ENCODE measurements at places on chromosomes 4 and X.

DNA sequence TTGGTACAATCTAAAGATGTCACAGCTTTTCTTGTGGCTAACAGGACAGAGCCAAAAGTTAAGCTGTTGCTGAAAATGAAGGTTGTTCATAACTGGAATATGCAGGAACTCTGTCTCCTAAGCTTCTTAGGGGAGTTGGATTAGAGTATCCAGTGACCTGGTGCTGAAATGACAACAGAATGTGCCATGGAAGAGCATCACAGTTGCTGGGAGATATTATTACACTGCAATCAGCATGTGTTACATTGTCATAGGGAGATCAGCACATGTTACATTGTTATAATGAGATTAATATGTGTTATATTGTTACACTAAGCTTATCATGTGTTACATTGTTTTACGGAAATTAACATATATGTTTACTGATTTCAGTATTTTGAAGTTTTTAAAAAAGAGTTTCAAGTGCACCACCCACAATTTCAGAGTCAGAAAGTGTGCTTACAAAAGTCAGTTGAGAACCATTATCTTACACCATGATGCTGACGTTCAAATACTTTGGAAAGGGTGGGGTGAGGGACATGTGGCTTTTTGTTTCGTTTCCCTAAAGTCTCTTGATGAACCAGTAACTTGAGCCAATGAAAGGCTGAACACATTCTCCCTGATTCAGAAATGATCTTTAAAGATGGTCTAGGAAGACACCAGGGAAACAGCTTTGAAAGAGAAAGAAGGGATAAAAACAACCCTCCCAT lies 113.4 kb downstream of the DRD5 start:
- DNase-seq, result no peak

DNA sequence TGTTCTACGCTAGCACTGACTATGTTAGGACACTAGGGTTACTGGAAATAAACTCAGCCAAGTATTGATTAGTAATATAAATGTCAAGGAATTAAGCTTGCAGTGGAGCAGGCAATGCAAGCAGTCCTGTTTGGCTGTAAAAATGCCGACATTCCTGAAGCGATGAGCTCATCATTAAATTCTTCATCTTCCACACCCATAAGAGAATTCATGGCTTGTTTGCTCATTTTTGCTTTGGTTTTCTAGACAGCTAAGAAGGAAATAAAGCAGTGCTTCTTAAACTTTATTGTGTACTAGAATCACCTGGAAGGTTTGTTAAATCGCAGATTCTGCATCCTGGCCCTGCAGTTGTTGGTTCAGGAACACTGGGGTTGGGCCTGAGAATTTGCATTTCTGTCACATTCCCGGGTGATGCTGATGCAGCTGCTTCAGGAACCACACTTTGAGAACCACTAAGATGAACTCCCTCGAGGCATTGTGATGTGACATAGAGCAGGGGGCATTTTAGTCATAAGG lies 17.8 kb downstream of the ANXA3 start:
- DNase-seq, result peak; percentile 36

- no peak for DNase-seq
These were observed 205.1 kb downstream of the PPP3CA start for GRCh38 chr4:101142259-101142658.

GRCh38 chrX:65841263-65841662 lies 173.8 kb downstream of the MSN start:
- no peak for DNase-seq

- DNase-seq, result no peak
These were observed at the start of gene NMU for GRCh38 chr4:55635741-55636655. NMU (minus strand) TSS chr4:55636298; CDS start chr4:55636192, 106 bp downstream.

DNA sequence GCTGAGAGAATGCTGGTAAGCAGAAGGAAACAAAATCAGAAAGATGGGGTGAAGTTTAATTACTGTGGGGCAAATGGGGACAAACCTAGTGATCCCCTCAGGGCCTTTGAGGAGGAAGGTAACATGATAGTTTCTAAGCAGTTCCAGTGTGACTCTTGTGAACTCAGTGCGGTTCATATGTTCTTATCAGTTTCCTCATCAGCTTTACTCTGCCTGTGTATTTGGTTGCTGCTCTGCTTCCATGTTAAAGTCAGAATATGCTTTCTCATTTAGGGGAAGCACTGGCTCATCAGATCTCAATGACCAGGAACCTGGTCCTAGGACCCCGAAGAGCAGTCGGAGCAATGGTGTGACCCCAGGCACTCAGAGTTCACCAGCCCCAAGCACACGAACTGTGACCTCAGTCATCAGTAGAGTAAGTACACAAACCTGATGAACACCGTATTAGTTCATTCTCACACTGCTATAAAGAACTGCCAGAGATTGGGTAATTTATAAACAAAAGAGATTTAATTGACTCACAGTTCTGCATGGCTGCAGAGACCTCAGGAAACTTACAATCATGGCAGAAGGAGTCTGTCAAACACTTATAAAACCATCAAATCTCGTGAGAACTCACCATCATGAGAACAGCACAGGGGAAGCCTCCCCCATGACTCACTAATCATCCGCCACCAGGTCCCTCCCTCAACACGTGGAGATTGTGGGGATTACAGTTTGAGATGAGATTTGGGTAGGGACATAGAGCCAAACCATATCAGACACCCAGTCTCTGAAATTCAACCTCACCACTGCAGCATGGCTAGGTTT lies 83.0 kb downstream of the SYTL5 start:
- no peak for DNase-seq

DNA sequence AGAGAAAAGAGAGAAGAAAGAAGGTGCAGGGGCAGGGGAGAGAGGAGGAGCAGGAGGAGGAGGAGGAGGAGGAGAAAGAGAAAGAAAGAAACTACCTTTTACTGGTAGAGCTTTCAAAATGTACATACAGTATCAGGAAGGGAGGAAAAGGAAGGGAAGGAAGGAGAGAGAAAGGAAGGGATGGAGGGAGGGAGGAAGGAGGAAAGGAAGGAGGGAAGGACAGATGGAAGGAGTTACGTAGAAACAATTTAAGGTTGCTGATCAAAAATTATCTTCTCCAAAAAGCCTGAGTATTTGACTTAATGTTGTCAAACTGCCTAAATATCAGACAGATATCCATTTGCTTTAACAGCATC lies 13.4 kb downstream of the TBC1D9 start:
- no peak for DNase-seq
